Activated CD4-positive, alpha-beta T cell treated with anti-CD3 and anti-CD28 coated beads, Interleukin-10, Interleukin-2, amounts not matched to agents 100 ng/mL and 50 ng/mL, durations not matched to agents 16 hours and 8 hours (primary cell): ENCODE measurements at places on chromosomes 5 and 9.

- DNase-seq = peak; percentile 11
Observed at GRCh38 chr9:107246259-107247254, 36.5 kb upstream of the RAD23B start.

GRCh38 chr9:76650692-76651091 is 113.5 kb upstream of the PCA3 start:
- no peak for DNase-seq

- DNase-seq = no peak
Observed at GRCh38 chr9:16398691-16399090, 471.8 kb downstream of the BNC2 start.

GRCh38 chr9:126628146-126628545 is 14.4 kb downstream of the LMX1B start:
- no peak for DNase-seq

DNA sequence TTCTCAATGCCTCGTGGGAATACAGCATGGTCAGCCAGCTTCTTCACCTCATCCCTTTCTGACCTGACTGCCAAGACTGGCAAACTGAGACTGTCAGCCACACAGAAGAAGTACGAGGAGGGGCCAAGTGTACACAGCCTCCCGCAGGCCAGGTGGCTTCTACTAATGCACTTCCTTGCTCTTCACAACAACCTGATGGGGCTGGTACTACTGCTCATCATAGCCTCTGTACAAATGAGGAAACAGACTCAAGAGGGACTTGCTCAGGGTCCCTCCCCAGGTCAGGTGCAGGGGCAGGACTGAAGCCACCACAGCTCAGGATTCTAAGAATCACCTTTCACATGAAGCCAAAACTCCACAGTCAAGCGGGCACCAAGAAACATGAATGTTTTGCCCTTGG is 21.3 kb downstream of the NIPAL4 start:
- no peak for DNase-seq

DNA sequence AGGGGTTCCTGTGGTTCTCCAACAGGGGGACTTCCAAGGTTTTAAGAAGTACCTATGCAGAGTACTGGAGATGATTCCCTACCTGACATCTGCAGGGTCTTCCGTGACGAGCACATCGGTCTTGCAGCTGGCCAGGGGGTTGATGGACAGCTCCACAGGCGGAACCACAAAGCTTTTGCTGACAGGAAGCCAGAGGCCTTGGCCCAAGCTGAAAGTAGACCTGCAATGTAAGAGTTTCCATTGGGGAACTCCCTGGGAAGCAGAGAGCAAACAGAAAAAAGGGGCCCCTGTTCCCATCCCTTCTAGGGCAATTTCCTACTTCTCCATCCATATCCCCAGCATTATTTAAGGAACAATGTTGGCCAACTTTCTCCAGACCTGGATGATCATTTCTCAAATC is 288.0 kb downstream of the TRIM32 start:
- no peak for DNase-seq

DNA sequence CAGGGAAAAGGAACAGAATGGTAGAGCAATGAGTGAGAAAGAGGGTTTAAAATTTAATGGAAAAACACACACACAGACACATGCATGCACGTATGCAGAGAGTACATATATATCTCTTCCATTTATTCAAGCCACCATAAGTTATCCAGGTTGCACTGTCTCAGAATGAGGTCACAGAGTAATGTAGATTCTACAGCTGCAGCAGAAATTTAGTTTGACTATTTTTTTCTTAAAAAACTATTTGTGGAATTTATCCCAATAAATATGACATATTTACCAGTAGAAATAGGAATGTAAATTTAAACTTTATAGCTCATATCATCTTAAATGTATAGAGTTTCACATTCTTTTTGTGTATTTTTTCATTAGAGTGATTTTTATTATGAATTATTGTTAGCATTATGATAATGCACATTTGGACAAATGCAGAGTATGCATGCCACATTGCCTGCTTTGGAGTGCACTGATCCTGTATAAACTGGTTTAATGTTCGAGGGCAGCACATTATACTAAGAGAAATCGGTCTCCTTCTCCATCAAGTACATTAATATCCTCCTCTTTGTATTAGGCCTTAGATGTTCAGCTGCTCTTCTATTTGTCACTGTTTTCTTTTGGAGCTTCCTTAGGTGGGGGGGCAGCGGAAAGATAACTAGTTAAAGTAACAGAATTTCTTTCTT is 216.3 kb upstream of the TARS1 start:
- DNase-seq = no peak

DNA sequence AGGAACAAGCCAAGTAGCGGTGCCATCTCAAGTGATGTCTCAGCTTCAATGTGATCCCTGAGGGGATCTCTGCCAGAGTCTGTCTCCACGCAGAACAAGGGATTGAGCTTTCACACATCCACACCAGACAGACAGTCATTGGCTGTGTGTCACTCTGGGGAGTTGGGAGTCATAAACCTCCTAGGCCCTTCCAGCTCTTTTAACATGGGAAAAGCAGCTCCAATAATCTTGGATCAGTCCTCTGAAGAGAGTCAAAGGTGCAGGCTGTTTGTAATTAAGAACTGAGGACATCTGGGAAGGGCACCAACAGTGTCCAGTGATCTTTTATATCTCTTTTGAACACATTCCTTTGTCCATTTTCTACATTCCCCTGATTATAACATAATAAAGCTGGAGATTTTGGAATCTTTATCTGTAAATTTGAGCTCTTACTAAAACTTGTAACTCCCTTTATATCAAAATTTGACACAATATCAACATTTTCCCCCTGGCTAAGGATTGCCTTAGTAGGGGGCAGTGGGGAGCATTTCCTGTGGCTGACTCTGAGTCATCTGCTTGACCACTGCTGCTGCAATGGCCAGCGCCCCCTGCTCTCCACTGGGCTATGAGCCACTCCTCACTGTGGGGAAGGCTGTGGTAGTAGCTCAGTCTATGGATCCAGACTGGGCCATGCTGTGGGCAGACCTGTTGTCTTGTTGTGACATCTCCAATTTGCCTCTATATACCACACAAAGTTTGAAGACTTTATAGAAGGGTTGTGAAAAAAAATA is 284.4 kb downstream of the OSTF1 start:
- no peak for DNase-seq

- peak; percentile 45 for DNase-seq
Observed at GRCh38 chr5:177132136-177133095, 1.2 kb upstream of the NSD1 start.

GRCh38 chr9:91858213-91859030 is 91.6 kb downstream of the ROR2 start:
- no peak for DNase-seq

DNA sequence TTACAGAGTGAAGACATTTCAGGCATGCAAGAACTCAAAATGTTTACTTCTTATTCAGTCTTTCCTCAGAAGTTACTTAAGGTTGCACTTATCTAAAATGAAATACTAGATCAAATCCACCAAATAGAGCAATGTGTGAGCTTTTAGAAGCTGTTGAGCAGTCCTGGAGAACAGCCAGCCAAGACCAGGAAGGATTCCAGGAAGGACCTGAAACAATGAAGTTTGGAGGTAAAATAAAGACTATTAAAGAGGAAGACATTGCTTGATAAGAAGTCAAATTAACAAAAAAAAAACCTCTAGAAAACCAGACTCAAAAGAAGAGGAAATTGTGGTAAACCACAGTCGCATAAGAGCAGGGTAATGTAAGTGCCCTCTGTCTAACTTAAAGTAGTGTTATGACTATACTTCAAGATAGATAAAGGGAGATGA is 156.2 kb upstream of the S1PR3 start:
- DNase-seq = peak; percentile 76

DNA sequence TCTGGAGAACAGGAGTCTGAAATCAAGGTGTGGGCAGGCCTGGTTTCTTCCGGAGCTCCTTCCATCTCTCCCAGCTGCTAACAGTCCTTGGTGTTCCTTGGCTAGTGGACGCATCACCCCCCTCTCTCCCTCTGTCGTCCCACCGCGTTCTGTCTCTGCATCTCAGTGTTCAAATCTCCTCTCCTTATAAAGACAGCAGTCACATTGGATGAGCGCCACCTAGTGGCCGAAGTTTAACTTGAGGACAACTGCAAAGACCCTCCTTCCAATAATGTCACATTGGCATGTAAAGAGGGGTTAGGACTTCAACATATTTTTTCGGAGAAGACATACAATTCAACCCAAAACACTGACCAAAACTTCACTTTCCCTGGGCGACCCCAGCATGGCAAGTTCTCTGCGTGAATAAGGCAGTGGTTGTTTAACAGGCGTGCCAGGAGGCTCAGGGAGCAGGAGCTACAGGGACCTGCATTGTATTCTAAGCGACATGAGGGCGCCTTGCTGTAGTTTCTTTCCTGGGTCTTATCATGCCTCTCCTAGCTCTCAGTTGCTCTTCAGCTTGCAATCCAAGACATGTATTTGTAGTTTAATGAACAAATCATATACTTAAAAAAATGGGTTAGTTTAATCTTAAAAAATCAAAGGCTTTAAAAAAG is 27.9 kb upstream of the BASP1 start:
- peak; percentile 66 for DNase-seq
